ENCODE measurements at places on chromosomes 16 and 17.

- no peak for DNase-seq
These were observed 229.9 kb downstream of the MSI2 start for GRCh38 chr17:57485916-57486881.

- peak; percentile 14 for DNase-seq
These were observed 62.4 kb upstream of the MARCHF10 start for GRCh38 chr17:62870552-62870971.

DNA sequence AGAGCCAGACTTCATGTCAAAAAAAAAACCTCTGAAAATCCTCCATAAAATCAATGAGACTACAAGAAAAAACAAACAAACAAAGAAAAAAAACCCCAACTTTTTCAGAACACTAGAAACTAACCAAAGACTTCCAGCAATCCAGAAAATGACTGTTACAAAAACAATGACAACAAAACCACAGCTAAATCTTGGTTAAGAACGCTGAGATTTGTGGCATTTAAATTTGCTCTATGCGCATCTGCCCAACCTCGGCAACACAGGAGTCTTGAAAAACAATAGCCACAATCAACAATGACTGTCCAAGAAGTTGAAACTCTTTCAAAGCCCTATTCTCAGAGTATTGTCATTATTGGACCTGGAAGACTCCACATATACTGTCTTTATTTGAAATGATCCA, 402.4 kb downstream of the ZFHX3 start:
- no peak for DNase-seq

DNA sequence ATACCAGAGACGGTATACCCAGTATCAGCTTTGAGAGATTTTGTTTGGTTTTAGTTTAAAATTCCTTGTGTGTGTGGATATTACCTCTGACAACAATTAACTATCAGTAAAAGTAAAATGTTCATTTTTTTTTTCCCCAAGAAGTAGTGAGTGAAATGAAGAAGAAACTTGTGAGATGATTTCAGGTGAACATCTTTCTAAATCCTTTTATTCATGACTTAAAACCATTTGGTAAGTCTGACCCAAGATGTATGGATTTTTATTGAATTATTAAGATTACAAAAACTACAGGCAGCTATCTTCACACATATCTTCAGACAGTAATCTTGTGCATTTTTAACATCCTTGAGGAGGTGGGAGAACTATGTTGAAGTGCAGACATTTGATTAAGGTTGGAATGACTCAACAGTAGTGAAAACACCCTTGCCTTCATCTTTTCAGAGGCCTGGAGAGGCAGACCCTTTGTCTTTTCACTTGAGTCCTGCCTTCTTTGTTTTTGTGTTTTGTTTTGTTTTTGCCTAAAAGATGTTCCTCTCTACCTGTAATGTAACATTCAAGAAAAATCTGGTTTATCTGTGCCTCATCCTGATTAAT, 240.3 kb upstream of the TBX2 start:
- DNase-seq = peak; percentile 54

DNA sequence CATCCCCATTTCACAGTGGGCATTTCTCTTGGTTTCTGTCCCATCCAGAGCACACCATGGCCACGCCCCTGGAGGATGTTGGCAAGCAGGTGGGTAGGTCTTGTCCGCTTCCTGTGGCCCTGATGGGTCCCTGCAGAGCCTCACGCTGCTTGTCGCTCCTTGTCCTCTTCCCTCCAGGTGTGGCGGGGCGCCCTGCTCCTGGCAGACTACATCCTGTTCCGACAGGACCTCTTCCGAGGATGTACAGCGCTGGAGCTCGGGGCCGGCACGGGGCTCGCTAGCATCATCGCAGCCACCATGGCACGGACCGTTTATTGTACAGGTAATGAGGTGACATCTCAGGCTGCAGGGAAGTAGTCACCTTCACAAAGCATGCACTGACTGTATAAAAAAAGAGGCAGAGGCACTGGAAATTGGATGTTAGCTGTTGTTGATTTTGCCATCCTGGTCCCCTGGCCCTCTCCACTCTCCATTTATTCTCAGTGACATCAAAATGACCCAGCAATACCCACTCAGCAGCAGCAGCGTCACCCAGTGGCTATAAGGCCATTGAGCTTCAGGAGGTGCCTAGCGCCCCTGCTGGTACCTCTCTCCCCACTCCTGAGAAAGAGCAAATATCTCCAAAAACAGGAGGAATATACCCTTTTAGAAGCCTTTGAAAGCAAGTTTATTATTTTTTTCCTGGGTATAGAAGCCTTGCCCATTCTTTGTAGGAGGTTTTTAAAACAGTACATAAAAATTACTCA, 13.7 kb downstream of the METTL22 start:
- DNase-seq = peak; percentile 80

- DNase-seq = no peak
These were observed 30.1 kb downstream of the ARHGAP17 start for GRCh38 chr16:24984903-24985675.

Measured in neural progenitor cell (in vitro differentiated cells).